ENCODE measurements at places on chromosomes 6 and 20. TPM values are rescaled to one million over a fixed set of nuclear protein-coding genes. Genes with fewer than 3 reads are reported as not detected.
A peak's percentile ranks its signal among the peaks of the same experiment; 100 is the strongest.

DNA sequence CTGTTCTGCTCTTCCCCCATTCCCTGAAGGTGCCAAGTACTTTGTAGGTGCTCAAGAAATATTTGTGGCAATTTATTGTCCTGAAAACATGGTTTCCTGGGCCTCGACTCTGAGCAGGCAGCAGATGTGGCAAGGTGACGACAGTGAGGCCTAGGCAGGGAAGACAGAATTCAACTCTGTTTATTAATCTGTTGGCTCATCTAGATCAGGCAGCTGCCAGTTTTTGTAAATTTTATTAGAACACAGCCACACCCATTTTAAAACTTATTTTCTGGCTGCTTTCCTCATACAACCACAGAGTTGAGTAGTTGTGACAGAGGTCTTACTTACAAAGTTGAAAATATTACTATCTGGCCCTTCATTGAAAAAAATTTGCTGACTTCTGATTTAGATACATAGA is 24.5 kb downstream of the MAPK14 start:
- DNase-seq = no peak

PDRG1 gene
- total RNA-seq = 69.5 TPM

RBPJL gene
- total RNA-seq = not detected

DNA sequence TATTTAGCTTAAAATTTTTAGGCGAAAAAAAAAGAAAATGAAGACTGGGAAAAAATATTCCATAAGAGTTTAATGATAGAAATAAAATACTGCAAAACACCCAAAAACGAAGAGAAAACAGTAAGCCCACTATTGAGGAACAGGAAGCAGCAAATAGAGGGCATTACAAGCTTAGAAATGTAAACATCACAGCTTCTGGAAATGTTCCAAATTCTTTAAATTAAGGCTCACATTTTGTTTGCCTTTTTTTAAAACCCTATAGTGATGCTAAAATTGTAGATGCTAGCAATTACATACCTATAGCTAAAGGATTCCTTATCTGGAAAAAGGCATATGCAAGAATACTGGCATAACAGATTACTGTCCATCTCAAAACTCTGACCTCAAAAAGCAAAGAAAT is 248.6 kb downstream of the KHDRBS2 start:
- DNase-seq = no peak

SLC35B2 gene
- 71.8 TPM for total RNA-seq

ID4 gene
- 6.3 TPM for total RNA-seq

- no peak for DNase-seq
Observed at GRCh38 chr6:57130661-57131177, 40.7 kb downstream of the ZNF451 start.

DNA sequence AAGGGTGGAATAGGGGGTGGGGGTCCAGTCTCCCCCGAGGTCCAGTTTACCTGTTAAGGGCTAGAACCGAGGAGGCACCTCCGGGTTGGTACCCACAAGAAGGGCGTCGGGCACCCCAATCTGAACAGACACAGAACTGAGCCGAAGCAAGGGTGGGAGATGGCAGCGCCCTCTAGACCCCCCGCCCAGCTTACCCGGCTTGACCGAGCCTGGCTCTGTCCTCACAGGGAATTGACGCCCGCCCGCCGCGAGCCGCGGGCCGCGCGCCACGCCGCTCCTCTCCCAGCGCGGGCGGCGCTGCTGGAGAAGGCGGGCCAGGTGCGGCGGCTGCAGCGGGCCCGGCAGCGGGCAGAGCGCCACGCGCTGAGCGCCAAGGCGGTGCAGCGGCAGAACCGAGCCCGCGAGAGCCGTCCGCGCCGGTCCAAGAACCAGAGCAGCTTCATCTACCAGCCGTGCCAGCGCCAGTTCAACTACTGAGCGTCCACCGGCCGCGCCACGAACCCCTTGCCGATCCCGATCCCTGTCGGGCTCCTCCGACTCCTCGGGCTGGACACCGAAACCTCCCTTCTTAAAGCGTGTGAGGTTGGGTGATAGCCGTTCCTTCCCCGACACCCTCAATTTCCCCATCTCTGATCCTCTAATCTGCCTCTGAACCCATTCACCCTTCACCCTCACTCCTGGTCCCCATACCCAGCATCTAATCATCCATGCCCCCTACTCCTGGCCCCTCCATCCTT is 5.9 kb downstream of the TP53INP2 start:
- DNase-seq = peak; percentile 58

GRCh38 chr6:158344534-158344933 is 32.3 kb downstream of the TULP4 start:
- DNase-seq = no peak

TMEM244 gene
- total RNA-seq = not detected

RIN2 gene
- 108 TPM for total RNA-seq

- no peak for DNase-seq
Observed at GRCh38 chr6:41975276-41975675, 33.7 kb upstream of the CCND3 start.

- DNase-seq = no peak
Observed at GRCh38 chr20:59767656-59768055, 163.3 kb downstream of the PHACTR3 start.

- peak; percentile 43 for DNase-seq
Observed at GRCh38 chr6:67129780-67130179, 1422.8 kb upstream of the EYS start.

- no peak for DNase-seq
Observed at GRCh38 chr6:54860739-54861138, 14.2 kb downstream of the FAM83B start.

COL20A1 gene
- 2.1 TPM for total RNA-seq

- DNase-seq = no peak
Observed at GRCh38 chr6:7132398-7133035, 24.8 kb downstream of the RREB1 start.

DNA sequence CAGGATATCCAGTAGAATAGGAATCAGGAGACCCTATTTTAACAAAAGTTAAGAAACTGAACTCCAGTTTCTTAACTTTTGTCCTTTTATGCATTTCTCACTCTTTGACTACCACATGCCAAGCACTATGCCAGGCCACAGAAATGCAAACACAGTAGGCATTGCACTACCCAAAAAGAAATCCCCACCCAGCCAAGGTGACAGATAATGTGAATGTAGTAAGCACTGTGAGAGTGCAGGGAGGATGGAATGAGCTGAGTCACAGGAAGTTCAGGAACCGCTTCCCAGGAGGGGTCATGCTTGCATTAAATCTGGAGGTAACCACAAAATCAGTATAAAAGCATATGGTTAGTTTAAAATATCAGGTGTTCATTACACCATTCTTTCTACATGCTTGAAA is 20.1 kb upstream of the FAM83C start:
- DNase-seq = no peak

RIPOR2 gene
- 82.2 TPM for total RNA-seq

GRCh38 chr6:121297694-121298093 is 36.6 kb downstream of the TBC1D32 start:
- no peak for DNase-seq

DNA sequence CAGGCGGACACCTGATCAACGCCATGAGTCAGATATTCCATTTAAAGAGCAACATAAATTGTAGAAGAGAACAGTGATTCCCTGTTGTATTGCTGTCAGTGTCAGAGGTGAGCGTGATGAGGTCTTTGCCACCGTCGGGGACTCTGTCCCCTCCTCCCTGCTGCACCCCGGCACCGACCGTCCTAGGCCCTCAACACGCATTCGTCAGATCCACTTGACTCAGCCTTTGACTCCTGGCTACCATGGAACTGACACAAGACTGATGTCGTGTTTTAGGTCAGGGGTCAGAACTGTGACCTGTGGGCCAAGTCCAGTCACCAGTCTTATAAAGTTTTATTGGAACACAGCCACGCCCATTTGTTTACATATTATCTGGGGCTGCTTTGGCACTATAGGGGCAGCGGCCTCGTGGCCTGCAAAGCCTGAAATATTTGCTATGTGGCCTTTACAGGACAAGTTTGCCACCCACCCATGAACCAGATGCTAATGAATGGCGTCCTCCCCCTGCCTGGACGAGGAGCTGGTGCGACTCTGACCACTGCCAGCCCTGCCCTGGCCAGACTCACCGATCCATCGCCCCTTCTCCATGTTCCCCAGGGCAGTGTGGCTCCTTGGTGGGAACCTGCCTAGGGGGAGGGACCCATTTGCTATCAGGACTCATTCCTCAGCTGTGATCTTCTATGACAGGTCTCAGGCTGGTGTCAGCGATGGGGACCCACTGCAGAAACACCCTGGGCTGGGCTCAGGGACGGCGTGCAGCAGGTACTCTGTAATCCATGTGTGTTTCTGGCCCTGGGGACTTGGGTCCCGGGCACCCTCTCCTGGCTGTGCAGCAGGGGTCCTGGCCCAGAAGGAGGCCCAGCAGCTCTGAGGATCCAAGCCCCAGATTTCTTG is 37.5 kb upstream of the PHACTR3 start:
- DNase-seq = no peak

DNA sequence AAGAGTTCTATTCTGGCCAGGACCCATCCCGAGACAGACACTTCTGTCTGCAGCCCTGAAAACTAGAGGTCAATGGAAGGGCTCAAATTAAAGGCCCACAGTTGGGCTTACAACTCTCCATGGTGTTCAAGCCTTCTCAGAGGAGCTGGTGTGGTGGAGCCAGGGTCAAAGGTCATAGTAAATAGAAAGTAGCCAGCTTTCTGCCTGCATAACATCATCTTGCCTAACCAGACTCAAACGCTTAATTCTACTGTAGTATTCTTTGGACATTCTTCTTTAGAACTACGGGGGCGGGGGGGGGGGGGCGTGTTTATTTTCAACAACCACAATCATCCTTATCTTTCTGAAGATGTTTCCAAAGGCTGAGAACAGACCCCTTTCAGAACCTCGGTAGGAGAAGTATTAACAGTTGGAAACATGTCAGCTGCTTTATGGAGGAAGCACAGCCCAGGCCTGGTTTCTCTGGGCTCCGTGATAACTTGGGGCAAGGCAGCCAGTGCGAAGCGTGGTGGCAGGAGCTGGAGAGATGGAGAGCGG is 1.5 kb upstream of the RREB1 start:
- DNase-seq = no peak

C4A gene
- total RNA-seq = 9.3 TPM

TP53RK gene
- total RNA-seq = 19.0 TPM

DNA sequence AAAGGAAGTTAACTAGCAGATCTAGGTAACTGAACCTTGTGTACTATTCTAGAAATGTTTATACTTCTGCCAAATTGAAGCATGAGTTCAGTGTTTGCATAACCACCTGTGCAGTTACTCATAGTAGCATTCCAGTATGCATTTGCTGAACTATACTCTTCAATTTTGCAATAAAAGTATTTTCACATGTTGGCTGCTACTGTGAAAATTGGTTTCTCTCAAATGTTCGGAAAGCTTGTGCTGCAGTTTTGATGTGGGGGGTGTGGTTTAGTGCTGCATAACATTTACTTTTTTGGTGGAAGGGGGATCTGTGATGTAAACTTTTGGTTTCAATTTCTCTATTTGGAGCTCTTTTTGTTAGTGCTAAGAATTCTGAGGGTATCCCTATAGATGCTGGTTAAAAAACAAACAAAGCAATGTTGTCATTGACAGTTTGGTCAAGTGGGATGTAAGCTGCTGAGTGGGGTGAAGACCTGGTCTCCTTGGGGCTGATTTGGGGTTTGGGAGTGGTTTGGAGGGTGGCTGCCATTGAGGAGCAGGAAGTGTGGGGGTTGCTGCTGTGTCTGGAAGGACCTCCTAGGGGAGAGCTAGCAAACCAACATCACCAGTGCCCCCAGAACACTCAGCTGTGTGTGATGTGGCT is 87.8 kb downstream of the CARMIL1 start:
- DNase-seq = no peak

DNA sequence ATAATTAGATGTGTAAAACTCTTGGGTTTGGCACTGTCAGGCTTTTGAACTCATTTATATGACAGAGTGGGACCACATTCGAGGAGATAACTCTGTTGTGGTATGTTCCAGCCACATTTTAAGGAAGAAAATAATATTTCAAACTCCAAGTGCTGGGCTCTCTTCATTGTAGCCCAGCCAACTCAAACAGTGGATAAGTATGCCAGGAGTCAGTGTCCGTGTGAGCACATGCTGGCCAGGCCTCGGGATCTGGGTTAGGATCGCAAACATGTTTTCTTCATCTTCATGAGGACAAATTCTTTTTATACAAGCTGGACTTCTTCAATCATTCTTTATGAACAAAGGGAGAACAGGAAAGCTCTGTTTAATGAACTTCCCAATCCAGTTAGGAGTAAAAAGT is 497.5 kb downstream of the MAFB start:
- DNase-seq = no peak

DNA sequence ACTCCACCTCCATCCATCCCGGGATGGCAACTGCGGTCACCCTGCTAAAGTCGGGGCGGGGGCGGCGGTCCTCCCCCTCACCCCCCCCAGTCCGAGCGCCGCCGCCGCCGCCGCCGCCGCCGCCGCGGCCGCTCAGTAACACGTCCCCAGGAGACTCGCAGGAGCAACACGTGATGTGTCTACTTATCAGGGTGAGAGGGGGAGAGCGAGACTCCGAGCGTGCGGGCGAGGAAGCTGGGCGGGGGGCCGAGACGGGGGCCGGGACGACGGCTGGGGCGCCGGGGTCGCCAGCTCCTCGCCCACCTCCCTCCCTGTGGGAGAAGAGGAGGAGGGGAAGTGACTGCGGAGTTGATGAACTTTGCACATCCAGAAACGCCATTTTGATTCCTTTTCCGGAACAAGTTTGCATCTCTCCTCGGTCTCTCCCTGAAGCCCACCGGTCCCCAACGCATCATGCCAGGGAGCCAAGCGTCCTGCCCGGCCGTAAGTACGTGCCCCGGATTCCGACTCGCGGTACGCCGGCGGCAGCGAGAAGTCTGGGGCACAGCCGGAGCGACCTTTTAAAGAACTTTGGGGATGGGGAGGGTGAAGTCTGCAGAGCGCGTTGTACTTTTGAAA is at the start of gene RREB1:
Gene RREB1 (plus strand): TSS at position 384 of the 618 bp plus-strand sequence. CDS start 73,951 bp downstream, outside the sequence.
- DNase-seq = peak; percentile 44

GDAP1L1 gene
- total RNA-seq = 111 TPM

DNA sequence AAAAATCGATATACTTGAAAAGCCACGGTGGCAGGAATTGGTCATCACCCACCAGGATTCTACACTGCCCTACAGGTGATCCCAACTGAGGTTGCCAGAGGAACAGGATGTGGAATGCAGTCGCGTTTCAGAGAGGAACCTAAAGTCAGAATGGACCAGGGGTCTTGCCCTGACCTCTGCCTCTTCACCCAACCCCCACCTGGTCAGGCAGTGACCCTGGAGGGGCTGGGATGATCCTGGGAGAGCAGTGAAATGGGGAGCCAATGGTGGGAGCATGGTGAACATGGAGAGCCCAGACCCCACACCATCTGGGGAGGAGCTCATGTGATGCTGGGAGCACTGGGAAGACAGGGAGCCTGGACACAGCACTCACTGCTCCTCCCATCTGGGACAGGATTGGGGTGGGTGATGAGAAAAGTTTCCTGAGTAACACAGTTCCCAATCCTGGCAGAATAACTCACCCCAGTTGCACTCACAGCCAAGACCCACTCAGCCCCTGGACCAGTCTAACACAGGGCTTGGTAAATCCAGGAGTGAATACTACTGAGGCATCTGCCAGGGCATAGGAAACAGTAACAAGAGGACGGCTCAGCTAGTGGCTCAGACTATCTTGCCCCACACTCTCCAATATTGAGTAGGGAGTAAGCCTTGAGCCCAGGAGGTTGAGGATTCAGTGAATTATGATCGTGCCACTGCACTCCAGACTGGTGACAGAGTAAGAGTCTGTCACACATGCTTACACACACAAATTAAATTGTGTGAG is 1.7 kb upstream of the ULBP2 start:
- DNase-seq = no peak
